ENCODE measurements at places on chromosomes 3 and 15. TPM values are rescaled to one million over a fixed set of nuclear protein-coding genes. Genes with fewer than 3 reads are reported as not detected.

POLQ gene
- 31.0 TPM for total RNA-seq

DNA sequence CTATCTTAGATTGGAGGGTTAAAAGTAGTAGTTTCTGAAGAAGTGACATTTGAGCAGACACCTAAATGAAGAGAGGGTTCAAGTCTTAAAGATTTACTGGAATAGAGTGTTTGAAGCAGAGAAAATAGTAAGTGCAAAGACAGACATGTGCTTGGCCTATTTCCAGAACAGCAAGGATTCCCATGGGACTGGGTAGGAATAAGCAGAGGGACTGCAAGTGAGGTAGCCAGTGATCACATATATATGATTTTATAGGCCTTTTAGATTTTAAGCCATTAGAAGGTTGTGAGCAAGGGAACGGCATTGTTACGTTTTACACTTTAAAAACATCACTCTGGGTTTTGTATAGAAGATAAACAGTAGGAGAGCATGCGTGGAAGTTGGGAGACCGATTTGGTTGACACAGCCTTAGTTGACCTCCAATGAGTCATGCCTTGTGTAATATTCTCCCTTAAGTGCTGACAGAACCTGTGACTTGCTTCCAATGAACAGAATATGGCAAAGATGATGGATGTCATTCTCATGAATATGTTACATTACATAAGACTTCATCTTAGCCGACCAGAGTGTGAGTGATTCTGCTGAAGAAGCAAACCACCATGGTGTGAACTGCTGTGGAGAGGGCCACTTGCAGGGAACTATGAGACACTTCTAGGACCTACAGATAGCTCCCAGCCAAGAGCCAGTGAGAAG is 37.1 kb upstream of the SLC4A7 start:
- H3K36me3 ChIP-seq: no peaks in the 10 kb centered on the region
- H3K27ac ChIP-seq: no peak overlapping the region
- no peaks in the 10 kb centered on the region for H3K4me1 ChIP-seq
- no peak for DNase-seq
- H3K4me3 ChIP-seq: no peak overlapping the region

GRCh38 chr15:77312523-77312922 is 107.4 kb downstream of the PEAK1 start:
- no peak overlapping the region for H3K4me3 ChIP-seq
- H3K27me3 ChIP-seq: no peaks in the 10 kb centered on the region
- H3K36me3 ChIP-seq: peaks cover 2% of the 10 kb centered on the region
- no peak for DNase-seq

DNA sequence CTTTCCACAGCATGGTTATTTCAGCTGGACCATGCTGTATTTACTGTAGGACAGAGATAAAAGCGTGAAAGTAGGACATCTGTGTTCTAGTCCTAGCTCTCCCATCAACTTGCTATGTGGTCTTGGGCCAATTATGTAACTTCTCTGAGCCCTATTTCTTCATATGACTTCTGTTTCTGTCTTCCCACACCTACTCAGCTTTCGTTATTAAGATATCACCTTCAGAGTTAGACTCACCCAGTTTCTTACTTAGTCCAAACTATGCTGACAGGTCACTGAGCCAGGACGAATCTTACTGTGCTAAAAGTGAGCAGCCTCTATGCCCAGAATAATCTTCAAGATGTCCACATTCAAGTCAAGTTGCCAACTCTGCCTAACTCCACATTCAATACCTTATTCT is 283.7 kb downstream of the IL5RA start:
- H3K4me3 ChIP-seq: no peak overlapping the region
- no peak overlapping the region for H3K27ac ChIP-seq
- no peaks in the 10 kb centered on the region for H3K27me3 ChIP-seq
- H3K36me3 ChIP-seq: no peaks in the 10 kb centered on the region
- no peaks in the 10 kb centered on the region for H3K4me1 ChIP-seq

GRCh38 chr3:159929171-159930141 is 59.2 kb upstream of the IL12A start:
- peak; percentile 63 for DNase-seq
- peaks cover under 1% of the 10 kb centered on the region for H3K36me3 ChIP-seq
- H3K27me3 ChIP-seq: no peaks in the 10 kb centered on the region
- H3K27ac ChIP-seq: peak overlapping the region; percentile 40

Data from activated CD4-positive, alpha-beta T cell treated with anti-CD3 and anti-CD28 coated beads, Interleukin-2, amount 10 ng/mL, durations not matched to agents 24 days and 14 days (primary cell).